ENCODE measurements at places on chromosomes 11 and 22. TPM values are rescaled to one million over a fixed set of nuclear protein-coding genes. Genes with fewer than 3 reads are reported as not detected.

The AQP11 gene
- total RNA-seq: 13.1 TPM

The INS gene
- total RNA-seq: not detected

The KRTAP5-1 gene
- not detected for total RNA-seq

The COMT gene
- 145 TPM for total RNA-seq

The VWA5A gene
- 3.4 TPM for total RNA-seq

The SLC37A2 gene
- total RNA-seq: 3.1 TPM

The SGSM1 gene
- 0.18 TPM for total RNA-seq

The SLC35F2 gene
- 0.78 TPM for total RNA-seq

- DNase-seq: no peak
Observed at GRCh38 chr22:25797498-25798290, 55.7 kb downstream of the MYO18B start.

DNA sequence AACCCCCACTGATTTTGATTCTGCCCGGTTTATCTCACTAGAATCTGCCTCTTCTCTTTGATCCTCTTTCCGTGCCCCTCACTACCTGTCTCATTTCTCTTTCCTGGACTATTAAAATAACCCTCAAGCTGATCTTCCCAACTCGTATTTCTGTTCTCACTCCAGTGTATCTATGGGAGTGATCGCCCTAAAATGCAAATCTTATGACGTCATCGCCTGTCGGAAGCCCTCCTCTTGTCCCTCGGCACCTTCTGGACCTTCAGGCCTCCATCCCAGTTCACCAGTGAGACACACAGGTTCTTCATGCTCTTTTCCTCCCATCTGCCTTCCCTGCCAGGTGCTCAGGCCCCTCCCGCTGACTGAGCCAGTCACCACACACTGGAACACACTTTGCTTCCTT is 234.5 kb upstream of the TBCEL start:
- DNase-seq: no peak

DNA sequence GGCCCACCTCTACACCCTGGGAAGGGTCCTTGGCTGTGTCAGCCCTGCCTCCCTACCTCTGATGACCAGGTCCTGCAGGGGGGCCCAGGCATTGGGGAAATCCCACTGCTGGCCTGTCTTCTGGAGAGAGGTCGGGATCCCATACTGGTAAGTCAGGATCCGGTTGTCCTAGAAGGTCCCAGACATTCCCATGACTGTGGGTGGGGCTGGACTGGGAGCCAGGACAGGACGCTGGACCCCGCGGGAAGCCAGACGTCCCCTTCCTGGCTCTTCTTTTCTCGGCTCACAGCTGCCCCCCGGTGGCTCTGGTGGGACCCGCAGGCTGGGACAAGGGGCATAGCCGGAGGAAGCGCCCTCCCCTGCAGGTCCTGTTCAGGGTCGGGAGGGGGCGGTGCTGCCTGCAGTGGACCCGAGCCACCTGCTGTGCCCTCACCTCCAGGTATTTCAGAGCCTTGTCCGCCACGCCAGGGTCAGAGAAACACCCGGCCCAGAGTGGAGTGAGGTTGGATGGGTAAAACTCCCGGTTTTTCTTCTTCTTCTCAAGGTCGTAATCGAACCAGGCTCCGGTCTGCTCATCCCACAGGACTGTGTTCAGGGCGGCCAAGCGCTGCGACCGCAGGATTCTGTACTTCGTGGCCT is 20.0 kb downstream of the TREH start:
- peak; percentile 87 for DNase-seq

DNA sequence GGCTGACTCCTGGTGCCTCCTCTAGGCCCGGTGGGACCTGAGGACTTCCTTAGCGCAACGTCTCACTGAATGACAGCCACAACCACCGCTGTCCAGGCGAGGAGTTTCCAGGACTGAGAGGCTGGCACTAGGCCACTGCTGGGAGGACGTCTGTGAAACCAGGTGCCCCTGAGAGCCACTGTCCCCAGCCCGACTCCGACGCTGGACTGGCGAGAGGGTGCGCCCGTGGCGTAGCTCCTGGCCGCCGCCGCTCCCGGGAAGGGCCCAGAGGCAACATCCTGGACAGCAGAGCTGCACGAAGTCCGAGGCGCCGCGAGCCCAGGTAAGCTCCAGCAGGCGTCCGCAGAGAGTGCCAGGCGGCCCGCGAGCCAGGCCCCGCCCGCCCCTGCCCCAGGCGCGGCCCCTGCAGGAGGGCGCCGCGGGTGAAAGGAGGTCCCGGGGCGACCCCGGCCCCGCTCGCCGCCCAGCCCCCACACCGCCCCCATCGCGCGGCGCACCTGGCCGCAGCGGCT is 525 bp downstream of the DGCR2 start:
- peak; percentile 77 for DNase-seq

GRCh38 chr11:115249061-115249578 is 255.1 kb downstream of the CADM1 start:
- DNase-seq: no peak

GRCh38 chr11:92199991-92200390 is 24.6 kb upstream of the FAT3 start:
- DNase-seq: no peak

DNA sequence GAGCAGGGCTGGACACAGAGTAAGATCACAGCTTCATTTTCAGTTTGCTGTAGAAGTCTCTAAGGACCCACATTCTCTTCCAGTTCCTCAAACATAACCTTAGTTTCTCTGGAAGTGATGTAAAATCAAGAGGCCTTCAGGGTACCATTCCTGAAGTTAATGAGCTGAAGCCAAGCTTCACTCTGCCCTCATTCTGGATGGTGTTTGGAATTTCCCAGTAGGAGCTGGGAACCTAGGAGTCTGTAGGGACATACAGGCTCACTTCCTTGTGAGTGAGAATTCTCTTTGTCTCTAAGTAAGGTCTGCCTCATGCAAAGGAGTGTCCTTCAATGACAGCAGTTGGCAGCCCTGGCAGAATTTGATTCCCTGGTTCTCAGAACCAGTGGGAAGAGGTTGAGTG is 142.4 kb upstream of the NARS2 start:
- DNase-seq: no peak

DNA sequence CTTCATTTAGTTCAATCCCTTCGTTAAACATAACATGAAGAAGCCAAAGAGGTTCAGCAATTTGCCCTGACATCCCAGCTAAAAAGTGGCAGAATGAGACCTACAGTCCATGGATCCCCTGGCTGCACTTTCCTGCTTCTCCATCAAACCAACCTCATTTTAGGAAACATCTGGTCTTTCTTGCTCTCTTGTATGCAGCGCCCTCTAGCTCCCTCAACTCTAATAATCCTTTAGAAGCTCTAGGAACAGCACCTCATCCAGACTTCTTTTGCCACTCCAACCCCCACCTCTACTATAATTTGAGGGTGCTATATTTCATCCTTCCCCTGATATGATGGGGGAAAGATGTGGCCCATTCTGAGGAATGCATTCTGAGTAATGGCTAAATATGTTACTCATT is 7.4 kb downstream of the CNTF start:
- no peak for DNase-seq

GRCh38 chr11:127624306-127624856 is 623.8 kb upstream of the KIRREL3 start:
- DNase-seq: no peak

DNA sequence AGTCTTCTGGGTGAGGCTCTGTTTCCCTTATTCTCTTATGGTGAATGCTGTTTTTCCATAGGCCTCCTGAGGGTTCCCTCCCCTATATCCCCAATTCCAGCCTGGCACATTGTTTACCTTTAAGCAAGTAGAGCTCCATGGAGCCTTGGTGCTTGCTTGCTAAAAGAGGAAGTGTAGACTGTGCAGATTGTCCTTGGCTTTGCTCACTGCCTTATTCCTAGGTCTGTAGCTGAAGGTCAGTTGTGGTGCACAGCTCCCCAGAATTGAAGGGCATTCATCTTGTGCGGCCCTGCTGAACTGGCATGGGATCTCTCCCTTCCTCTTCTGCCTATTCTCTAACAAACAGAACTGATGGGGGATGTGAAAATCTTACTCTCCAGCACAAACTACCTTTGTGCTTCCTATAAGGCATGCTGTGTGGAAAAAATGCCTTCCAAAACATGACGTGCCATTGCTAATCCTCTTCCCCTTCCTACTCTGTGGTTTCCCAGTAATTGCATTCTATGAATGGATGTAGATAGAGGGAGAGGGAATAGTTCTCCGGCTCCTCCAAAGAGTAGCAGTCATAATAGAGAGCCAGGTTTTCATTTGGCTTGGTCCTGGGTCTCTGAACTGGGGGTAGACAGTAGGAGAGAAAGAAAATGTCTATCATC is 34.2 kb upstream of the PLET1 start:
- DNase-seq: no peak
